ENCODE measurements at places on chromosomes 1 and 21. TPM values are rescaled to one million over a fixed set of nuclear protein-coding genes. Genes with fewer than 3 reads are reported as not detected.

The CRYZL1 gene
- total RNA-seq: 17.0 TPM

The IL19 gene
- not detected for total RNA-seq

The SPRR1A gene
- not detected for total RNA-seq

The SYCP1 gene
- total RNA-seq: not detected

The TOMM40L gene
- total RNA-seq: 12.5 TPM

The PCP4L1 gene
- 0.21 TPM for total RNA-seq

The TMEM53 gene
- 15.2 TPM for total RNA-seq

The SLAMF6 gene
- not detected for total RNA-seq

The GPBP1L1 gene
- 69.7 TPM for total RNA-seq

The ZFYVE9 gene
- total RNA-seq: 23.1 TPM

The MX2 gene
- 2.3 TPM for total RNA-seq

The S100A12 gene
- total RNA-seq: not detected

The TSACC gene
- not detected for total RNA-seq

The GBP5 gene
- 0.14 TPM for total RNA-seq

The SYT2 gene
- 0.03 TPM for total RNA-seq

The RAB7B gene
- total RNA-seq: 2.1 TPM

The CA6 gene
- not detected for total RNA-seq

The DNALI1 gene
- 28.7 TPM for total RNA-seq

The SLC44A5 gene
- 11.1 TPM for total RNA-seq

The SPATA45 gene
- 2.9 TPM for total RNA-seq

The FAM72B gene
- 1.0 TPM for total RNA-seq

The TYW3 gene
- total RNA-seq: 8.5 TPM

The FCAMR gene
- not detected for total RNA-seq

The PTCH2 gene
- 0.66 TPM for total RNA-seq

The B3GALT5 gene
- 1.4 TPM for total RNA-seq

The ABCG1 gene
- total RNA-seq: 5.4 TPM

The IL12RB2 gene
- total RNA-seq: 0.04 TPM

The CCDC30 gene
- total RNA-seq: 1.8 TPM

The VHLL gene
- total RNA-seq: 0.98 TPM

The LCE1B gene
- total RNA-seq: not detected

The EDN2 gene
- 0.92 TPM for total RNA-seq

The C1orf105 gene
- 15.6 TPM for total RNA-seq

The GBP7 gene
- total RNA-seq: not detected

All from cardiac muscle cell (in vitro differentiated cells and primary cell).